ENCODE measurements at places on chromosomes 3 and 15. TPM values are rescaled to one million over a fixed set of nuclear protein-coding genes. Genes with fewer than 3 reads are reported as not detected.

The SUSD5 gene
- 0.31 TPM for total RNA-seq

The LRRC31 gene
- not detected for total RNA-seq

The EXOG gene
- total RNA-seq: 6.6 TPM

The CGNL1 gene
- 23.9 TPM for total RNA-seq

The DPPA2 gene
- not detected for total RNA-seq

The ESYT3 gene
- 0.95 TPM for total RNA-seq

All from pancreas (tissue), 10 donors.